Activated naive CD4-positive, alpha-beta T cell treated with anti-CD3 and anti-CD28 coated beads for 36 hours (primary cell): ENCODE measurements at places on chromosomes 12 and 14.

DNA sequence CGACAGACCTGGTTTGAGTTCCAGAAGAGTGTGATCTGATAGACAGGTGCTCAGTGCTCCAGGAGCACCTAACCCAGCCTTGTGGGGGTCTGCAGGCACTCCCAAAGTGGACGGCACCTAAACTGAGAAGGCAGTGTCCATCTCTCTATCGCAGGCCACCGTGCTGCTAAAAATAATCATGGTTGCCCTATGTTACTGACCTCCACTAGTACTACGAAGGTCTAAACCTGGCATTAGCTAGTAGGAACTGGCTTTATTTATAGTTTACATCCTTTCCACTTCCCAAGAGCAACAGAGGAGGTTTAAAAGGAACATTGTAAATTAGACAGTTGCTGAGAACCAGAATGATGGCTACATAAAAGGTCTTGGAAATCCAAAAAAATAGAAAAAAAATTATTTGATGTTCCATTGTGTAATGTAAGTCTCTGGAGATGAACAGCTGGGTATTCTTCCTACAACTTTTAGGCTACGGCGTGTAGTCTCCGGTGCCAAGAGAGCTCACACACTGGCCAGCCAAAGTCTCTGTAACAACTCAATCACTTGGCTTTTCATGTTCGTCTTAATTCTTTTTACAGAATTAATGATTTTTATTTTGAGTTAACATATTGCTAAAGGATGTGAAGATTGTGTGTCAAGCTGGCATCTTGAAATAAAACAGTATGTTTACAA, 27.3 kb downstream of the PPFIBP1 start:
- no peak for DNase-seq

DNA sequence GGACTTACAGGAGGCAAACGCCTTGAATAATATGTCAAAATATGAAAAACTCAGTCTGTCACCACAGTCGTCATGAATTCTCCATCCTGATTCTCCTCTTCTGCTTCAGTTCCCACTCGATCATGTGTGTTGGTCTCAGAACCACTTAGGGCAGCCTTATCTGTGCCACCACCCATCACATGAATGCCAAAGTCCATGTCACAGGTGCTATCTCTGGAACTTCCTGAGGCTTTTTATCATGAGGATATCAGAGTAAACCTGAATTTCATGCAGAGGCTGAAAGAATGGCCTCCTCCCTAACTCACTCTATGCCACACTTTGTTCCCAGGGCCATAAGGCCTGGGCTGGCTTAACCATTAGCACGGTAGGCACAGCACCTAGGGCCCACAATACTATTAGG, 28.8 kb upstream of the MAP3K9 start:
- no peak for DNase-seq

DNA sequence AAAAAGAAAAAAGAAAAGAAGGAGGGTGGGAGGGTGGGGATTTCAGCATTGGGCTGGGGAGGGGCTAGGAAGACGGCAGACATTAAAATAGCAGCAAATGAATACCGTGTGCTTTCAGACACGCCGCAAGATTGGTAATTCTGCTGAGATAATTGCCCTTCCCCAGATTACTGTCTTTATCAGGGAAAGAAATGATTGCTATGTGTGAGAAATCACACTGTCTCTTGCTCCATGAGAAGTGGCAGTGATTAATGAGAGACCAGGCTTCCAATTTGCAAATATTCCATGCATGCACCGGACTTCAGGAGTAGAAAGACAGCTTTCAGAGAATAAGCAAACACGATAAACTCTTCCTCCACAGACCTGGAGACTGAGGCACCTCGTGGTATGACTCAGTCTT, 7.6 kb upstream of the KCNA5 start:
- DNase-seq = no peak

DNA sequence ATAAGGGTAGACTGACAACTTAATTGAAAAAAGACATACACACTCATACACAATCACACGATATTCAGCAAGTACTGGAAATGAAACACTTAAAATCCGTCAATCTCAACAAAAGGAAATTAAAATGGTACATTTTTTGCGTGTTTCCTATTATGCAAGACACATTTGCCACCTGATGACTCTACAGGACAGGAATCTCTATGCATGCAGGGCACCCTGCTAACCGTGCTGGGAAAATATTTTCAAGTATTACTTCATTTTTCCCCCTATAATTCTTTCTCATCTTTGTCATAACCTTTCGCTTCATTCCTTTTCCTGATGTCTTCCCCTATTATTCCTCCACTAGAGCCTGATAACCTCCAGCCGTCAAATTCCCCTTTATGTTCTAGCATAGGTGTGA, 150.2 kb downstream of the TMEM132D start:
- DNase-seq = no peak

GRCh38 chr12:121576851-121577391, 3.9 kb downstream of the KDM2B start:
- DNase-seq = no peak

DNA sequence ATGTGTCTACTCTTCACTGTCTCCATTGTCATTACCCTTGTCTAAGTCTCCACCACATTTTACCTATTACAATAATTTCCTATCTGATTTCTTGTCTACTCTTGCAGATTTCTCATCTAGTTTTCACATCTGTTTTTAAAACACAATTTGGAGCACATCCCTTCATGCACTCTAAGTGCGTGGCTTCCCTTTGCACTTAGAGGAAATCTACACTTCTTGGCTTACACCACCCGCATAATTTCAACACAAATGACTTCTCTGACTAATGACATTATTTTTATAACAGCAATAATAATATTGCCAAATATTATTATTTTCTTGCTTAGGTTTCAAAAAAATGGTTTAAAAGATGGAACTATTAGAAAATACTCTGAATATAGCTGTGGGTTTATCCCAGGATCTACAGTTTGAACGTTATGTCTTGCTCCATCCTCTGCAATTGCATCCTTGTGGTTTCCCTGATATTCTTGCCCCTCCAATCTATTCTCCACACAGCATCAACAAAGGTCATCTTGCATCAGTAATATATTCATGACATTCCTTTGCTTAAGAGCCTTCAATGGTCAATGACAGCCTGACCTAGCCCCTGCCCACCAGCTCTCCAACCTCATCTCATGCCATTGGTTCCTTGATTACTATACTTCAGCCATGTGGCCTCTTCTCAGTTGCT, 153.7 kb downstream of the SLC25A21 start:
- no peak for DNase-seq

- no peak for DNase-seq
These were observed 11.5 kb downstream of the TBC1D30 start for GRCh38 chr12:64835901-64836300.

GRCh38 chr12:99053616-99054362, 408.7 kb downstream of the APAF1 start:
- DNase-seq = no peak

GRCh38 chr14:43790681-43791080, 716.4 kb downstream of the FSCB start:
- no peak for DNase-seq

GRCh38 chr12:26551385-26551784, 281.6 kb downstream of the ITPR2 start:
- no peak for DNase-seq

- DNase-seq = no peak
These were observed 157.4 kb downstream of the DHRS2 start for GRCh38 chr14:23793532-23793931.

DNA sequence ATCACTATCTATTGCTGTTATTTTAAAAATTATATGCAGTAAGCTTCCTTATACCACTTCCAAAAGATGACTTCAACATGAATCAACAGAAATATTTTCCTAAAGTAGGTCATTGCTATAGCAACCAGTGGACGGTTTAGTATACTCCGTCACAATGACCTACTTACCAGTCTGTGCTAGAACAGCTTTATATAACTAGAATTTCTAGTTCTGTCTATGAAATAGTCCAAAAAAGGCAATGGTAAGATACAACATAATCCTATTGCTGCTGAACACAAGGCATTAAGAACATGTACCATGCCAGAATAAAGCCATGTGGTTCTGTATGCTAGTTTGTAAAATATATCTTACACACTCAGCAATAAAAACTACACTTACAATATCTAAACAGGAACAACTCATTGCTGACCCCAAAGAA, 40.7 kb upstream of the MTERF2 start:
- DNase-seq = peak; percentile 7

DNA sequence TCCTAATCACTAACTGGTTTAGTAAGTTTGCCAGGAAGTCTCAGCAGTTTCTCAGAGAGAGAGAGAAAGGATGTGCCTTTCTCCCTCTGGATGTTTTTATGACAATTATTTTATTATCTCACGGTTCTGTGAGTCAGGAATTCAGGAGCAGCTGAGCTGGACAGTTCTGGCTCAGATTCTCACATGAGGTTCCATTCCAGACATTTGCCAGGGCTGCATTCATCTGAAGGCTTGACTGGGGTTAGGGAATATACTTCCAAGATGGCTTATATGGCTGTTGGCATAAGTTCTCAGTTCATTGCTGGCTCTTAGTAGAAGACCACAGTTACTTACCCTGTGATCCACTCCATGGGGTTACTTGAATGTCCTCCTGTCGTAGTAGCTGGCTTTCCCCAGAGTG, 101.2 kb upstream of the ATF7IP start:
- no peak for DNase-seq

DNA sequence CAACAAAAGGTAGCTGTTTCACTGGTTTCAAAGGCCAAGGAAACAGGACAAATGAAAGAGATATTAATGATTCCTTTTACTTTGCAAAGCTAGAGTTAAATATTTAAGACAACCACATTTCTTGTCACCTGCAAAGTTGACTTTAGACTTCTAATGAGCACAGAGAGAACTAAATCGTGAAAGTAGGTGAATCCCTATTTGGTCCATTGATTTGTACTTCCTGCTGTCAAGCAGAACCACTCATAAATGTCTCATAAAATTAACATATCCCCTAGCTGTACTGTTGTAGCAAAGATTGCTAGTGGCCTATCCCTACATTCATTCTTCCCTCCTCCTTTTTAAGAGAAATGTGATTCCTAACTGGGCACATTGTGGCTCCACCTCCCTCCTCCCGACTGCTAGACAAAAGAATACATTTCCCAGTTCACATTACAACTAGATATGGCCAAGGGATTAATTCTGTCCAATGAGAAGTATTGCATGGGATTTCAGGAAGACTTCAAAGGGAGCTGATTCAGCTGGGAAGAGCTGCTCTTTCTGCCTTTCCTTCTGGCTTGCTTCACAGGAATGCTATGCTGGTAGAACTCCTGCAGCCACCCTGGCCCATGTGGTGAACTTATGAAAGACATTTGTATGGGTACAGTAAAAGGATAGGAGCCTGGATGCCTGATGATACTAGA, 227.5 kb upstream of the ABCD2 start:
- DNase-seq = no peak

DNA sequence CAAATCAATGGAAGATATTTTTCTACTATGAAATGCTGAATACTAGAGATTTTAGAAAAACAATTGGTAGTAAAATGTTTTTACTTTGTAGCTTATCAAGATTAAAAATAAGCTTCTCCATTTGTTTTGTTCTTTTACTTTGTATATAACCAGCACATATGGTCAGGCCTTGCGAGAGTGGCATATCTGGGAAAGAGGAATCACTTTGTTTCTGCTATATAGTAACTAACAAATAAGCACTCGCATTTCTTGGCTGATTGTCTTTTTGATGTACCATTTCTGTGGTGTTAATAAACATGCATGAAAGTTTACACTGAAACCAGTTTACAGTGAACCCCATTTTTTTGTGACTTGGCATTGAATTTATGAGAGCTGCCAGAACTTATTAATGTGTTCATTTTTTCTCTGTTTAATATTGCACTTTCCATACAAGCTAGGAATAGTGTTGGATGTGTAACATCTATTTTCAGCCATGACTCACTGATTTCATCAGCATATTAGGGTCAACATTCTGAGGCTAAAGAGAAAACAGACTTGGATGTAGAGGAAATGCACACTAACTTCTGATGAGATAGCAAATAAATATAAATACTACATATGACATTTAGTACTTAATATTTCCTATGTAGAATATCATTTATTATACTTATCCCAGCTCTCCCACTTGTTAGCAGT, 635.5 kb downstream of the KCNH5 start:
- DNase-seq = no peak

- DNase-seq = no peak
These were observed 90.4 kb downstream of the PPP2R5C start for GRCh38 chr14:101851736-101852405.

DNA sequence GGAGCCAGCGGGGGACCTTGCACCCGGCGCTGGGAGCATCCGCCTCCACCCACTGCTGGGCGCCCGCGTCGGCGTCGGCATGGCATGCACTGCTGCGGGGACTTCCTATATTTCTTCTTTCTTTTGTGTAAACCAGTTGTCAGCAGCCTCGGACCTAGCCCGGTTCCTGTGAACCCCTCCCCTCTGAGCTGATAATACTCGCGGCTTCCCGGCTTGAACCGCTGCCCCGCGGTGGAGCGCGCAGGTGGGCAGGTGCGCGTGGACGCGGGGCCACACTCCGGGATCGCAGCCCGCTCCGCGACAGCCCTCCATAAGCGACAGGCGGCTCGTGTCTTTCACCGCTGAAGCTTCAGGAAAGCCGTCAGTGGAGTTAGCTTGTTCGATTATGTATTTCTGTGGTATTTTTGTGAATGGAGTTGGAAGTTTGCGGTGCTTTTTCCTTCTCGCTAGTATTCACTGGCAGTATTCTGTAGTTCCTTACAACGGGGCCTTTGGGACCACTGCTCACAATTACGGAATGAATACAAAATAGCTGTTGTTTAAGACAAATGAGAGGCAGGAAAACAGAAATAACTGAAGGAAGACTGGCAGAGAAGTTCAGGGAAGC, 870 bp downstream of the BMAL2 start:
- peak; percentile 63 for DNase-seq

DNA sequence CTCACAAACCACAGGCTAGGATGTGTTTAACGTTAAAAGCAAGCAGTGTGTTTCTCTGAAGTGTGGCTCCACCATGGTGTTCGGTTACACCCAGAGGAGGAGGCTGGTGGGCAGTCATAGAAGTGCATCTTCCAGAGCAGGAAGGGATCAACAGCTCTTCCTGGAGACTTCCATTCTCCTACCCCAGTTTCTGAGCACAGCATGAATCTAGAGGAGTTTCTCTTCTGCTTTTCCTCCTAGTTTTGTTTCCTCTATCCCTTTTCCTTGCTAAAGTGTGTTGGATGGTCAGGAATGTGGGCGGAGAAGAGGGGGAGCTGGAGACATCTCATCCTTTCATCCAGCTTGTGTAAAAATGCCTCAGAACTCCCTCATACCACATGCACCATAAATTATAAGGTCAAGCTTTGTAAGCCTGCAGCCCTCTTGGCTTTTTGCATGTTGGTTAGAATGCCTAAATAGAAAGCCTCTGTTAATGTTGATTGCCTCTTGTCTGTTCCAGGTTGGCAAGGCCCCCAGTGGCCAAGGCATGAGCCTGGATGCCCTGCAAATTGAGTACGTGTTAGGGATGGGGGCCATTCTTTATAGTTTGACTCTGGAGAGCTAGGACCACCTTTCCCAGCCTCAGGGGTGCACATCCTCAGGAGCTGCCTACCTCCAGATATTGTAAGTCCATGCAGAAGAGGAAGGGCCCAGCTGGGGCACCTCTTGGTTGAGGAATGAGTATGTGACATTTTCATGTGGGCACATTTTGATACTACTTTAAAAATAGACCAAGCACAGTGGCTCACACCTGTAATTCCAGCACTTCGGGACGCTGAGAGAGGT, 4.0 kb upstream of the CKAP4 start:
- no peak for DNase-seq

- no peak for DNase-seq
These were observed 73.7 kb downstream of the TMTC2 start for GRCh38 chr12:82760423-82760822.

- DNase-seq = no peak
These were observed 200.2 kb downstream of the ANO6 start for GRCh38 chr12:45416126-45416525.
